ENCODE measurements at places on chromosomes 3 and 15.

GRCh38 chr15:90782442-90782841 is 65.3 kb downstream of the BLM start:
- no peak for DNase-seq

DNA sequence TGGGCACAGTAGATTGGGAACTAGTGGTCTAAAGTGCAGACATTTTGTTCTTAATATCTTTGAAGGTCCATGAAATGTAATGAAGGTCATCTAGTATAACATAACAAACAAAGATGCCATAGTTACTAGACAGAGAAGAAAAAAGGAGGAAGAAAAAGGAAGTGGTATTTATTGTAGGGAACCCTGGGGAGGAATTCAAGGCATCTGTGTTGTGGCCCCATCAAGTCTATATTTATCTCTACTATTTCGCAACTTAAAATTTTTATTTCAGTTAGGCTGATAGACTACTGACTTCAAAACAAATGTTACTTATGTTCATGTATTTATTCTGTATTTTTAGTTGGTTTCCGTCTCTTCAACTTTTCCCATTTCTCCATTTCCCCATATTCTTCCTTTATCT is 48.9 kb upstream of the ZDHHC23 start:
- DNase-seq = no peak

- DNase-seq = no peak
Observed at GRCh38 chr3:194465920-194466570, 20.8 kb downstream of the ATP13A3 start.

DNA sequence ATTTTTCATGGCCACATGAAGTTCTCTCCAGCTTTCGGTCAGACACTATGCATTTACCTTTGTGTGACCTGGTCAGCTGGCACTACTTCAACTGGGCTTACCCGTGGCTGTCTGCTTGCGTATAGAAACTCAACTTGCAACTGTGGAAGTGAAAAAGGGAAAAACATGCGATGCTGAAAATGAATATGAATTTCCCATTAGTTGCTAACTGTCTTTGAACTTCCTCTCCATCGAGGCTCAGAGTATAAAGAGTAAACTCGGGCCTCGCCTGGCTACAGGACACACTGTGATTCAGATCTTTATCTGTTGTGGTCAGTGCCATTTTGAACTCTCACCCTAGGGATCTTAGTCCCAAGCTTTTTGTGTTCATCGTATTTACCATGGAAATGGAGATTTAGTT is 26.8 kb downstream of the NFKBIZ start:
- DNase-seq = no peak

- no peak for DNase-seq
Observed at GRCh38 chr15:68404056-68404798, 27.7 kb downstream of the ITGA11 start.

- no peak for DNase-seq
Observed at GRCh38 chr15:42710662-42711061, 26.3 kb downstream of the CDAN1 start.

- peak; percentile 20 for DNase-seq
Observed at GRCh38 chr3:129974833-129975704, 549 bp downstream of the TRH start.

DNA sequence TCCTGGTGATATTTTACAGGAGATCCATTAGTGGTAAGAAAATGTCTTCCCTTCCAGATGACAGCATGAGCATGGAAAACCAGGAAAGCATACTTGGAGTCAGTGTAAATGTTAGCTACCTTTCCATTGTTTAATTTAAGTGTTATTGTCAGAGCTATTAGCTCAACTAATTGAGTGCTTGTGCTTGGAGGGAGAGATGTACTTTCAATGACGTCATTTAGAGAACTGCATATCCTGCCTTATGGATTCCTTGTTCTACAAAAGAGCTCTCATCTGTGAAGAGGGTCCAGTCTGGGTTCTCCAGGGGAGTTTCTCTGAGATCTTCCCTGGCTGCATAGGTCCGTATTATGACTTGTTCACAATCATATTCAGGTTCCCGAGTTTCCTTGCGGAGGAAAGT is 687.2 kb downstream of the TBL1XR1 start:
- DNase-seq = no peak

DNA sequence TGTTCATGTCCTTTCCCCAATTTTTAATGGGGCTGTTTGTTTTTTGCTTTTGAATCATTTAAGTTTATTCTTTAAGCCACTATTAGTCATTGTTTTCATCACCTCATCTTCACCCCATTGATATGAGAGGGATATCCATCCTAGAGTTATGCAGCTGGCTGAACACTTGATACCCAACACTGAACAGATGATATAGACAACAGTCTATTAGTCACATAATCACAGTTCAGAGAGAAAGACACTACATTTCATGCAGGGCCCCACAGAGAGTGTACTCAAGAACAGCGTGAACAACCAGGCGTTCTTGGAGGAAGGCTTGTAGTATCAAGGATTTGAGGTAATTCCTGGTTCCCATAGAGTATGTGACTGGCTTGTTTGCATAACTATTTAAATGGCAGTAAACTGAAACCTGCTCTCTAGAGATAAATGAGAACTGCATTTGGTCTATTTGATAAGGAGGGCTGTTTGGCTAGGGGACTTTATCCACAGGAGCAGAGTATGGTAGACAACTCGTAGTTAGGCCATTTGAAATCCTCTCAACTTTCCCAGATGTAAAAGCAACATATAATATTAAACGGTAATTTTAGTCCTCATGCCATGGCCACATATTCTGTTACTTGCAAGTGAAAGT is 618.7 kb downstream of the SI start:
- no peak for DNase-seq
